NCI-H1694 treated with DMSO at 0.1 percent for 48 hours (cell line): ENCODE measurements at places on chromosomes 7 and 10.

DNA sequence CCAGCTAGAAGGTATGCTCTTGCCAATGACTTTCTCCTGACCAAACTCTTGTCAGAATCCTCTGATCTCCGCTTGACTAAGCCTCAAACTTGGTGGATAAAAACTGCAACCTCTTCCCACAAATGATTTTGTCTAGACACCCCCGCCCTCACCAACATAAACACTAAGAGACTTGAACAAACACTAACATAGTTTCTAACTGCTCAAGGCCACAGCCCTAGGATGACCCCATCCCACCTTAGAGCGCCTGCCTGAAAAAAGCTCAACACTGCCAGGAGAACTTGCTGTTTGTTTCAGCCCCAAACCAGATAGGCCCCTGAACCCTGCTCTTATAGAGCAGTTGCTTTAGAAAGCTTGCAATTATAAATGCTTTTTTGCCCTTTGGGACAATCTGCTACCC, 71.8 kb downstream of the LRRN3 start:
- no peak for DNase-seq

DNA sequence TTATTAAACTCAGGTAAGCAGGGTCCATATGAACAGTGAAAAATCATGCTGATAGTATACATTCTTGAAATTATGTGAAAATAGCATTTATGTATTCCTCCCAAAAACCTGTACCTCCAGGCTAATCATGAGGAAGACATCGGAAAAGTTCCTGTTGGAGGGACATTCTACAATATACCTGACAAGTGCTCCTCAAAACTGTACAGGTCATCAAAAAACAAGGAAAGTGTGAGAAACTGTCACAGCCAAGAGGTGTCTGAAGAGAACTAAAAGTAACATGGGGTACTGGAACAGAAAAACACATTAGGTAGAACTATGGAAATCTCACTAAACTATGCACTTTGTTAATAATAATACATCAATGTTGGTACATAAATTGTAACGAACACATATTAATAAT, 326.7 kb downstream of the CRPPA start:
- DNase-seq: no peak

GRCh38 chr10:19491166-19491565, 325.1 kb upstream of the PLXDC2 start:
- DNase-seq: no peak

DNA sequence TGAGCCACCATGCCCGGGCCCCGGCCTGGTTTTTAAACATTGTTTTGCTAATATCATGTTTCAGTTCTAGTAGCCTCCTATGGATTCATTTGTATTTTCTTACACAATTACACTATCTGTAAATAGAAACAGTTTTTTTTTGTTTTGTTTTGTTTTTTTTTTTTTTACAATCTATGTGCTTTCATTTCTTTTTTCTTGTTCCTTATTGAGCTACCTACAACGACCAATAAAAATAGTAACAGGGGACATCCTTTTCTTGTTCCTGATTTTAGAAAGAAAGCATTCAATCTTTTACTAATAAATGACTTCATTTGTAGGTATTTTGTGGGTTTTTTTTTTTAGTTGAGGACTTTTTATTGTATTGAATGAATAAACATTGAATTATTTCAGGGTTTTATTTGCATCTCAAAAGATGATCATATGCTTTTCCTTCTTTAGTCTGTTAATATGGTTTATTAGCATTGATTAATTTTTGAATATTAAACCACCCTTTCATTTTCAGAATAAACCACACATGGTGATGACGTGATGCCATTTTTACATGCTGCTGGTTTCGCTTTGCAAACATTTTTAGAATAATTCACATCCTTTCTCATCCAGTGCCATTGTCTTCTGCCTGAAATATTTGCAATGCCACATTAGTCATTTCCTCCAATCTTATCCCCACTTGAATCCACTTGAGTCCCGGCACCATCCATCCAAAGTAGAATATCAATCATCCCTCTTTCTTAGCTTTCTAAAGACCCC, 18.1 kb upstream of the AKR1E2 start:
- no peak for DNase-seq

DNA sequence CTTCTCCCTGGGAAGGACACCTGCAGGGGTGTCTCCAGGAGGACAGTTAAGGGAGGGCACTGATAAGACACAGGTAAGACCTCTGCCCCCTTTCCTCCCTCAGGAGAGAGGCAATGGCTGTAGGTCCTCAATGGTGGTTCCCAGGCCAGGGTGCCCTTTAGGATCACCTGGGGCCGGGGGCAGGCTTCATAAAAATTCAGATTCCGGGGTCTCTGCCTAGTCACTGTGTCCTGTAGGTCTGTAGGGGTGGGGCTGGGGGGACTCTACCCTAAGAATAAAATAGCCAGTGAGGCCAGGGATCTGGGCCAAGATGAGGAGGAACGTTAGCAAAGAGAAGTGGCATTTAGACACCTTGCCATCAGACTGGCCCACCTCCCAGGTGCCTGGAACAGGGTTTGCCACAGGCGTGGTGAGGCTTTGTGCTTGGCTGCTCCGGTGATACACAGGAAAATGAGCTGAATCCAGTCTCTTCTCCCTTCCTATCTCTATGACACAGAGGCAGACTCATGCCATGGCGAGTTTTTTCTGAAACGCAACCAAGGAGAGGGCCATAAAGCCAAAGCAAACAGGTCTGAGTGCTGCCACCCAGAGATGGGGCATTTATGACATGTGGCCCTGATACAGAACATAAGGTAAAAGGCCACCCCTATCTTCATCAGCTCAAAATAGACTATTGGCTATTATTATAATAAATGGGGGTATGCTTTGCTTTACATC, 52.6 kb downstream of the SH3PXD2A start:
- DNase-seq: no peak

GRCh38 chr10:69847883-69848282, 46.2 kb downstream of the COL13A1 start:
- no peak for DNase-seq

- no peak for DNase-seq
Observed at GRCh38 chr10:92239600-92240288, 51.1 kb downstream of the CPEB3 start.

DNA sequence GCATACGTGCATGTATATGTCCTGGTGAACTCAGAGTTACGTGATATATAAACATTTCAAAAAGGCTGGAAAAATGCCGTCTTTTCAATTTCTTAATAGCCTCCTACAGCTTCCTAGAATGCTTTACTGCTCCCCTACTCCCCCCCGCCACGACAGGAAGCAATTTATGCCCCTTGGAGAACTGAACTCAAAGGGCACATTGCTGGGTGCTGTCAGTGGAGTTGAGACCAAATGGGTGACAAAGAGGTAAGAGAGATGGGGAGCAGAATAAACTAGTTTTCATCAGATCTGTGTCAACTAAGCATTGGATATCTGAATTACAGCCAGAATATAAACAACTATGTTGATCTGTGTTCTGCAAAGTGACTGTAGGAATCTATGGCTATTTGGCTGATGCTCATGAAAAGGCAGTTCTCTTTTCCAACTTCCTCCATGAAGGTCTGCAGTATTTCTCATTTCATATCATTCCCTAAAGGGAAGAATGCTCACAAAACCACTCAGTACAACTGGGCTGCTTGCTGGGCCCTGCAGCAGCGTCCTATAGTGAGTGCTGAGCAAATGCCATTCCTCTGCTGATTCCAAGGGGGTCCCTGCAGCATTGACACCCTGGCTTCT, 171.3 kb upstream of the HPS1 start:
- DNase-seq: no peak

DNA sequence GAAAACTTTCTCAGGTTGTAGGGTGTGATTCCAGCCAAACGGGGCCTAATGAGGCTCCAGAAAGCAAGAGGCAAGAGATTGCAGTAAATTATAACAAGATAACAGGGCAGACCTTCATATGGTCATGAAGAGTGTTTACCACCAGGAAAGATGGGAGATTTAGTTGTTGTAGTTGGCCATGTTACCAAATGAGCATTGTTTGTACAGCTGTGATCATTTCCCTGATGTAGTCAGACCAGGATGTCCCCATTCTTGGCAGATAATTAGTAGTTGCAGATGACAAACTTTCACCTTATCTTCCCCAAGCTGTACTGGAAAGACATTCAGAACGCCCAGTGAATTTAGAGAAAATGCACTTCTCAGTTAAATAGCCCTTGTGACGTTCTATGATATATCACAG, 630.8 kb downstream of the ANKRD7 start:
- no peak for DNase-seq

DNA sequence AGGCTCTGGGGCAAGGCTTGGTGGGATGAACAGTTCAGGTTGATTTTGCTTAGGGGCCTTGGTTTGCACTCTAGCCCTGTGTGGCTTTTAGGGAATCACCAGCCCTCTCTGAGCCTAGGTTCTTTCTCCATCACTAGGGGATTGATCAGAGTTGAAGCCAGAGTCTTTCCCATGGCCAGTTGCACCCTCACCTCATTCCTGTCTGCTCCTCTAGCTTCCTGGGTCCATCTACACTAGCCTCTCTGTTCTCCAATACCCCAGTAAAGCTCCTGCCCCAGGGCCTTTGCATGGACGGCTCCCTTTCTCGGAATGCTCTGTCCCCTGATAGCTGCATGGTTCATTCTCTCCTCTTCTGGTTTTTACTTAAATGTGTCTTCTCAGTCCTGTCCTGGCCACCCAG, 40.4 kb downstream of the SORCS3 start:
- DNase-seq: no peak

GRCh38 chr7:157495594-157495993, 158.8 kb downstream of the DNAJB6 start:
- DNase-seq: no peak

- DNase-seq: no peak
Observed at GRCh38 chr10:48762064-48763042, 77.7 kb downstream of the WDFY4 start.
